ENCODE measurements at places on chromosomes 4 and X.
A peak's percentile ranks its signal among the peaks of the same experiment; 100 is the strongest.

- no peak for DNase-seq
Observed at GRCh38 chrX:116357329-116357728, 79.1 kb upstream of the SLC6A14 start.

DNA sequence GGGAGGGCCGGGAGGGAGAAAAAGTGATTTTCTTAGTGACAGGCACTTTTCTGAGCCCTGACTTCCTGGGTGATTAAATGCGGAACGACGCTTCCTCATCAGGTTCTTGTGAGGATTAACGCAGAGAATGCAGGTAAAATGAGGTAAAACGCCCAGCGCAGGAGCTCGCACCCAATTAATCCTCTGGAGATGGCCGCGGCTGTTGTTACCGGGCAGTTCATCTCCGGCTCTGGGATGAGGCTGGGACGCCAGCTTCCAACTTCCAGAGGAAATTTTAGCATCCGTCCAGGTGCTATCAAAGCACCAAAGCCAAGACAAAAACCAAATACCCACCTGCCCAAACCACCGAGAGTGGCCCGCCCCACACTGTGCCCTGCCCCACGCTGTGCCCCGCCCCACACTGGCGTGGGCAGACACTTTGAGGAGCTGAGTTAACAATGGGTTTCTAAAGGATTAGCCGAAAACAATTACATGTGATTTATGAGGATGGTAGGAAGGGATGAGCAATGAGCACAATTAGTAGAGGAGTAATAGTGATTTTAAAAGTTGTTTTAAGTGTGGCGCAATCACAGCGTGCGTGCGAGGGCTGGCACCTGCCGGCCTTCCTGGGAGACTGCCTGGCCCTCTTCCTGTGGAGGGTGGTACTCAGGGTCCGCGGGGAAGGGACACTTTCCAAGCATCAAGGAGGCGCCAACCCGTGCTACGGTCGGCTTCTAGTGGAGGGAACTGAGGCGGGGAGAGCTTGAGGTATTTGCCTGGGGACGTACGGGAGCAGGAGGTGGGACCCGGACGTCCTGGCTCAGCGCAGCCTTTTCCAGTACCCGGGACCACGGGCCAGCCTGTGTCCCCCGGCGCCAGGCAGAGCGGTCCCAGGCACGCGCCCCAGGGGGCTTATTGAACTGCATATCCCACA, 41.6 kb upstream of the ADRA2C start:
- DNase-seq: no peak

DNA sequence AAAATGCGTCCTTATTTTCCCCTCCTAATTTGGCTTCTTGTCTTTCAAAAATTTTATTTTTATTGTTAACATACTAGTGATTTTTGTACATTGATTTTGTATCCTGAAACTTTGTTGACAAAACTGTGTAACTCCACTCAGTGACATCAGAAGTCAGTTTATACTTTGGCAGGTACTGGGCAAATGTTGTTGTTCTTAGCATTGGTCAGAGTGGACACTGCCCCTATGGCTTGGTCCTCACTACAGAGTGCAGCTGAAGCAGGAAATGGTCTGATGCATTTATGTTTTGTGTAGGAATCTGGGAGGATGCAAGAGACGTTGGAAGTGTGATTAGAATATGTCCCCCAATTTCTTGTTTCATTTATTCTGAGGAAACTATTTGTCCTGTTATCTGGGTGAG, 205.5 kb upstream of the CENPE start:
- no peak for DNase-seq

GRCh38 chrX:109812236-109812635, 79.2 kb upstream of the ACSL4 start:
- no peak for DNase-seq

GRCh38 chrX:9286234-9286633, 178.6 kb upstream of the TBL1X start:
- no peak for DNase-seq

DNA sequence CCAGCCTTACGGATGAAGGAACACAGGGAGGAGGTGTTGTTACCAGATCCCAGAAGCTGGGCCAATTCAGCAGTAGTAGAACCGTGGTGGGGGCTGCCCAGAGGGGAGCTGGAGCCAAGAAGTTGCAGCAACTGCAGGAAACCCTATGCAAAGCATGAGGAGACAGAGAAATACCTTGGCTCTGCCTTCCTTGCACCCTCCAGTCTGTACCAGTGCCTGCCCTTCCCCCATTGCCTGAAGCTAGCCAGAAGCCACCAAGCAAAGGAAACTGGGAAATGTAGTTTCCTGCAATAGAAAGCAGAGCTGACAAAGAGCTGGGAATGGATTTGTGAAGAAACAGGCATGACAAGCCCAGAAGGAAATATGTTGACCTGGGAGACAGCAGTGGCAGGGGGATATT, 108.7 kb upstream of the FUNDC1 start:
- DNase-seq: no peak

DNA sequence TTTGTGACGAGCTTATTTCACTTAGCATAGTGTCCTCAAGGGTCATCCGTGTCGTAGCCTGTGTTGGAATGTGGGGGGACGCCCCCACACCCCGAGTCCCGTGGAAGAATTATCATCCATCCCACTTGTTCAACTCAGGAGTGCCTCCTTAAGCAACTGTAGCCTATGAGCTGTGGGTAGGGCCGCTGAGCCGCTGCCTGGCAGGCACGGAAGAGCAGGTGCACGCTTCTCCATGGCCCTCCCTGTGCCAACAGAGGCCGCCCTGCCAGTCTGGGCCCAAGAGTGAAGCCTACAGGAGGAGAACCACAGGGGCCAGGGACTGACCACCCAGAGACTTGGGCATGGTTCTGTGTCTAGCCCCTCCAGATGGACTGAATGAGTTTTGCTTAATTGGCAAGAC, 2.3 kb upstream of the RGS12 start:
- no peak for DNase-seq

- no peak for DNase-seq
Observed at GRCh38 chr4:56286763-56287162, 100.5 kb downstream of the AASDH start.

DNA sequence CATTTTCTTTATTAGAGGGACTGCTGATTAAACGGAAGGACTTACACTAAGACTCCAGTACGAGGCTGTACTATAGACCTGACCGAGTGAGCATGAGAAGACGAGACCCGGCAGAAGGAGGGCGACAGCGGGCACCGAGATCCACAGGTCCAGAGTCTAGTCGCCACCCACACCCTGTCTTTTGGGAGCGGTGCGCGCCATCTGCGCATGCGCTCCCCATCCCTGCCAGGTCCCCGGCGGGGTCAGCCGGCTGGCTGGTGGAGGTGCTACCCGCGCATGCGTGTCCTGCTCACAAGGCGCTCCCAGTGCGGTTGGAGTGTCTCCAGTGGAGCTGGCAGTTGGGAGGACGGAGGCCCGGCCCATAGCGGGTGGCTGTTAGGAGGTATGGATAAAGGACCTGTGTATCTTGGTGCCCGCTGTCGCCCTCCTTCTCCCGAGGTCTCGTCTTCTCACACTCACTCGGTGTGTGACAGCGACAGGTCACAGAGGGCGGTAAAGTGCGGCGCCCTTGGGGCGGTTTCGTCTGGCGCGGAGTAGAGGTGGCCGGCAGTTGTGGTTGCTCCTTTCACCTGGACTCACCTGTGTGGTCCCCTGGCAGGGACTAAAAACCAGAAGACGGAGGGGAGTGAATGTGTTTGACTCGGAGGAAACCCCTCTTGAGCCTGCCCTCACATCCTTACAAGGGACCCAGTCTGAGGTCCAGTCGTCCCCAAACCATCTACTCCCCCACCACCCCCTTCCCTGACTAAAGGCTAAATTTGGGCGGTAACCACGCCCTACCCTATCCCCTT, 7.6 kb upstream of the HSD17B10 start:
- peak; percentile 69 for DNase-seq

GRCh38 chr4:140238351-140239056, 84.5 kb upstream of the MAML3 start:
- no peak for DNase-seq

DNA sequence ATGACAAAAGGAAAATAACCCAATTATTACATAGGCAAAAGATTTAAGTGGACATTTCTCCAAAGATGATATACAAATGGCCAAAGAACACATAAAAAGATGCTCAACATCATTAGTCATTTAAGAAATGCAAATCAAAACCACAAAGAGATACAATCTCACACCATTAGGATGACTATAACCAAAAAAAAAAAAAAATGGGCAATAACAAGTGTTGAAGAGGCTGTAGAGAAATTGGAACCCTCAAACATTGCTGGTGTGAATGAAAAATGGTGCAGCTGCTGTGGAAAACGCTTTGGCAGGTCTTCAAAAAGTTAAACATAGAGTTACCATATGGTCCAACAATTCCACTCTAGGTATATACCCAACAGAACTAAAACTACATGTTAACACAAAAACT, 5.6 kb upstream of the PRDX4 start:
- no peak for DNase-seq

DNA sequence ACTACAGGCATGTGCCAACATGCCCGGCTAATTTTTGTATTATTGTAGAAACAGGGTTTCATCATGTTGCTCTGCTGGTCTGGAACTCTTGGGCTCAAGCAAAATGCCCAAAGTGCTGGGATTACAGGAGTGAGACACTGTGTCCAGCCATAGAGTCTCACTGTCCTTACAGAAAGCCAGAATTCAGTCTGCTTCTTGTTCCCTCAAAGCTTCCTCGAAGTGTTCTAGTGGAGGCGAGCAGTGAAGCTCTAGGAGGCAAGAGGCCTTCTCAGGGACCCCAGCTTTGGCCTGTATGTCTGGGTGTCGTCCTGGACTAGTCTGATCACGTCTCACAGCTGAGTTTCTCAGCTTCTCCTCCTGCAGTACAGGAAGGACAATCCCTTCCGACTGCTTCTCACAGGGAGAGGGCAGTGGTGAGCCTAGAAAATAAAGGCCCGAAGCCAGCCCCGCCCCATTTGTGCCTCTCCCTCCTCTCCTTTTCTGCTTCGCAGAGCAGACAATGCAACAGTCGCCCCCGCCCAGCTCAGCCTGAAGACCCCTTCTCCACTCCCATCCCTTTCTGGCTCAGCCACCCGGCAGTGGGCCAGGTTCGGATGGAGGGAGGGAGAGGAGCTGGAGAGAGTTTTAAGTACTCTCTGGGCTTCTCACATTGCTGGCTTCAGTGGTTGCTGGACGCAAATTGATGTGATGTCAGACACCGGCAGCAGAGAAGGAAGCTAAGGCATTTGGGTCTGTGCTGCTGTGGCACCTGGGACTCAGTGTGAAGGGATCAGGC, 11.1 kb upstream of the FAM3A start:
- DNase-seq: peak; percentile 63

DNA sequence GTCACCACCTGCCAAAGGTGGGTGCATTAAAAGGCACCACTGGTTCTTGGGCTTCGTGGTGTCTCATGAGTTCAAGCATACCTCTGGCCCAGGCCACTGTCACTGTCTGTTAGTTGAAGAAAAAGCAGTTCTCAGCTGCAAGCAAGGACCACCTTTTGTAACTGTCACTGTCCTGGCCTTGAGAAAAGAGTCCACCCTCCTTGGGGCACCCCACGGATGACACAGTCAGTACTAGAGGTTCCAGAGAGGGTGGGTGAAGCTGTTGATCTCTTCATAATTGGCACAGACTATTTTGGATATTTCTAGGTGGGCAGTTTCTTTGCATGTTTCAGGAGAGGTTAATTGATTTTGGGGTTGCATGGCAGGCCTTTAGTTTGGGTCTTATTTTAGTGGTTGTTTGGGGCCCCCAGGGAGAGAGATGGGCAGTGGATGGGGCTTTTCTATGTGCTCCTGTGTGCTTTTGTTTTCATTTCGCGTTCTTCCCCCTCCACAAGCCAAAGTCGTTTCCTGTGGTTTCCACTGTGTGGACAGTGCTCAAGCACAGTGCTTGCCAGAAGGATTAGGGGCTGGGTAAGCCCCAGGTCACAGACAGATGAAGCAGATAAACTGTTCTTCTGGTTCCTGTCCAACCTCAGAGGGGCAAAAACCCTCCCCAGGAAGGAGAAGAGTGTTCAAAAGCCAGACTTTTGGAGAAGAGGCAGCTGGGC, 156.2 kb upstream of the PPP1R2C start:
- no peak for DNase-seq

GRCh38 chrX:45385757-45386156, 185.1 kb upstream of the DIPK2B start:
- no peak for DNase-seq

GRCh38 chr4:67719953-67720617, 19.1 kb upstream of the UBA6 start:
- DNase-seq: no peak

- DNase-seq: peak; percentile 81
Observed at GRCh38 chrX:7927259-7928167, at the start of gene PNPLA4. Gene PNPLA4 (minus strand): TSS chrX:7927413. CDS start chrX:7926119, 1,294 bp downstream.

DNA sequence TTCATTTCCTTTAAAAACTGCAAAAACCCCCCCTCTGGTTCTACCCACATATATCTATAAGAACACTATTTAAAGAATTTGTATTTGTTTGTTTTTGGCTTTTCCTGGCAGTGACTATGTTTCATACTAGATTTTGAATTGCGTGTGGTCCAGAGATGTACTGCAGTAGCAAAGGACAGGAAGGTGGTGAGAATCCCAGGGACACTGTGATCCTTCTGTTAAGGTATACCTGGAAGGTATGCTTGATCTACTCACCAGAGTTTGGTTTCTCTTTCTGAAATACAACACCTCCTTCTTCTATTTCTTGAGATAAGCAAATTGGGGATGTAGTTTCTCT, 129.6 kb upstream of the RASGEF1B start:
- no peak for DNase-seq

DNA sequence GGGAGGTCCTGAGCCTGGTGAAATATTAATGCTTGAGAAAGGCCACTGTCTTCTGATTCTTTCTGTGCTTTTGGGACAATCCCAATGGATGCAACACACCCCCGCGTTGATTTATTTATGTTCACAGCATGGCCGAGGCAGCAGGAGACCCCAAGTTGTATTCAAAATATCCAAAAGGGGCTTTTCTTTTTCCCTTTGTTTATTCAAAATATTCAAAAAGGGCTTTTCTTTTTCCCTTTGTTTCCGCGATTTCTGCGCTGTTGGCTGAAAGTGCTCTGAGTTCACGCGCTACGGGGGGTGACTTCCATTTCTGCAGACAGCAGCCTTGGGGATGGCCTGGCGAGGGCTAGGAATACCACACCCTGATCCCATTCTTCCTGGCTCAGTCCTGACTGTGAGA, 59.5 kb upstream of the PPP2R3B start:
- DNase-seq: no peak

GRCh38 chrX:123990602-123991001, 29.1 kb downstream of the STAG2 start:
- DNase-seq: no peak

- DNase-seq: no peak
Observed at GRCh38 chrX:119604766-119605463, 1.3 kb downstream of the NKRF start.

DNA sequence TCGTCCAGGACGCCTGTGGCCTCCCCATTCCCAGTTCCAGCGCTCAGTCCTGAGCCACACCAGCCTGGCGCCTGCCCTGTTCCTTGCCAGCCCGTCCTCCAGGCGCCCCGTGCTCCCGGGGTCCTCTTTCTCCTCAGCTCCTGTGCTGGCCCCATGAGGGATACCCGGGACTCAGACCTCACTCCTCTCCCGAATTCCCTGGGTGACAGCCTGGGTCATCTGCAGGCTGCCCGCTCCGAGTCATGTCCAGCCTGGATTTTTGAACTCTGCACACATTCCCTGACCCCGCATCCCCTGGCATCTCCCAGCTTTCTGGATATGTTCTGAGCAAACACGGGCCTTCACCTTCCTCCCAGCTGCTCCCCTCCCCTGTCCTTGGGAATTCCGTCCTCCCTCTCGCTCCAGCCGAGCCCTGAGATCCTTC, 14.9 kb upstream of the ADD1 start:
- DNase-seq: no peak
